Esophagus squamous epithelium (tissue), 5 donors: ENCODE measurements at places on chromosomes 16 and 17.
A peak's percentile ranks its signal among the peaks of the same experiment; 100 is the strongest.

- no peak overlapping the region for H3K4me3 ChIP-seq
- H3K36me3 ChIP-seq: no peaks in the 10 kb centered on the region
- no peaks in the 10 kb centered on the region for H3K27me3 ChIP-seq
Observed at GRCh38 chr16:2713985-2714774, 5.8 kb downstream of the PRSS27 start.

DNA sequence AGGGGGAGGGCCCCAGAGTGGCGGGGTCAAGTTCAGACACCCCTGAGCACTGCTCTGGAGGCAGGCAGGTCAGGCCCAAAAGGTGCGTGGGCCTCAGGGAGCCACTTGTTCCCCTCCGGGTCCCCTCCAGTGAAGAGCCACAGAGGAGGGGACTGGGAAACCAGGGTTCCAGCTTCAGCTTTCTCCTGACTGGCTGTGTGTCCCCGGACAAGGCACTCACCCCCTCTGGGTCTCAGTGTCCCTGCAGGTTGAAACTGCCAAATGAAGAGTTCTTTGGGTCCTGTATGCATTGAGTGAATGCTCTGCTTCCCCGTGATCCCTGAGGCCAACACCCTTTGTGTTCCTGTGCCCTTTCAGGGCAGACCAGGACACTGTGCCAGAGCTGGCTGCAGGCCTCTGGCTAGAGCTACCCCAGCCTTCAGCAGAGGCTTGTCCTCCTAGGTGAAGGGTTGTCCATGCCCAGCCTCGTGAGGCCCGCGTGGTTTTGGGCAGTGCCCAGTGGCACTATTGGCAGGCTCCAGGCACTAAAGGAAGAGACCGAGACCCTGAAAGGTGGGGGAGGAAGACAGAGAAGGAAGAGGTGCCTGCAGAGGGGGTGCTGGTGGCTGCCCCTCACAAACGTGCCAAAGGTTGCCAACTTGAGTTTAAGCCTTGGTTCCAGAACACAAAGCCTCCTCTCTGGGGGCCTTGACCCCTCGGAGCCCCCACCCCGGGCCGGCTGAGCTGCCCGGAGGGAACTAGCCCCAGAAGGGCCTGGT is 13.3 kb upstream of the WNT3 start:
- H3K27me3 ChIP-seq: no peaks in the 10 kb centered on the region
- no peak overlapping the region for H3K4me3 ChIP-seq
- DNase-seq: no peak

DNA sequence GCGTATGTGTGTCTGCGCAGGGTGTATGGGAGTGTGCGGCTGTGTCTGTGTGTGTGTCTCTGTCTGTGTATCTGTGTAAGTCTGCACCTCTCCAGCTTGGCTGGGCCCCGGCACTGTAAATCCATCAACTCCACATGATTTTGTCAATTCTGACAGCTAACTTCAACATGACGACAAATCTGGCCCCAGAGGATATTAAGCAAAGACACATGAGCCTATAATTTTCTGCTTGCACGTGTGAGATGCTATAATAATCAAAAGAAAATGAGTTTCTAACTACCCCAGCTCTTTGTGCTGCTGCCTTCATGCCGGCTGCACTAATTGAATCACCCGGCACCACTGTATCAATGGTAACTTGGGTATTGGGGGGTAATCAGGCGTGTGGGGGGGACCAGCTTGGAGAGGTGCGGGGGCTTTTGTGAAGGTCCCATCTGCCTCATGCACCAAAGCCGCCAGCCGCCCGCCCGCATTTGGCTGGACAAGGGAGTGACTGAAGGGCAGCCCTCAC is 57.6 kb upstream of the LHX1 start:
- H3K36me3 ChIP-seq: no peaks in the 10 kb centered on the region
- no peaks in the 10 kb centered on the region for H3K4me1 ChIP-seq
- H3K27me3 ChIP-seq: peaks cover 84% of the 10 kb centered on the region

DNA sequence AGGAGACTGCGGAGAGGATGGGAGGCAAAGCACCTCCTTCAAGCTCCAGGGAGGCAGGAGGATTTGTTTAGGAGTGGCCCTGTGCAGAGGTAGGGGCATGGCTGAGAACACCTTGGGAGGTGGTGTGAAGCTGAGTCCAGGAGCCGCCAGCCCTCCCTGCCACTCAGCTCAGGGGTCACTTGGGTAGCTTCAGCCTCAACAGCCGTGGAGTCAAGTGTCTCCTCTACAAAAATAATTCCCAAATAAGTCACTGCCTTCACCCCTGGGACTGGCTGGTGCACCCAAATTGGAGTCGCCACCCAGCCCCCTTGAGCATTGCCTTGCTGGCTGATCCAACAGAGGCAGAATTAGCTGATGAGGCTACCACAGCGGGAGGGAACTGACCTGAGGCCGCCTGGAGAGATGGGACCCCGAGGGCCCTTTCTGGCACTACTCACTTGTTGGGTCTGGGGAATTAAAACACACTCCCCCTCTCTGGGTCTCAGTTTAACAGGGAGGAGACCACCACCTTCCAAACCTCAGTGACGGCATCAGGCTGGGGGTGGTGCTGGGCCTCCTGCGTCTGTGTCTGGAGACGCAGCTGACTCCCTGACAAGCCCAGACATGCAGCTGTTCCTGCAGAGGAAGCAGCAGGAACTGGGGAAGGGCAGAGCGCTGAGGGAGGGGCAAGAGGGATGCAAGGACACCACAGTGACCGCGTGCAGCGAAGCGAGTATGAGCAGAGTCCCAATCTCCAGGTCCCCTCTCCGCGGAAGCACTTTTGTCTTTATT is 87.9 kb upstream of the TOB1 start:
- no peak for DNase-seq
- H3K27me3 ChIP-seq: no peaks in the 10 kb centered on the region
- H3K4me3 ChIP-seq: no peak overlapping the region
- H3K36me3 ChIP-seq: no peaks in the 10 kb centered on the region
- H3K27ac ChIP-seq: peak overlapping the region; percentile 70

- no peak overlapping the region for H3K27ac ChIP-seq
- H3K4me3 ChIP-seq: no peak overlapping the region
- no peak for DNase-seq
- peaks cover 3% of the 10 kb centered on the region for H3K4me1 ChIP-seq
- H3K27me3 ChIP-seq: no peaks in the 10 kb centered on the region
Observed at GRCh38 chr17:47669081-47669480, 19.4 kb downstream of the KPNB1 start.

DNA sequence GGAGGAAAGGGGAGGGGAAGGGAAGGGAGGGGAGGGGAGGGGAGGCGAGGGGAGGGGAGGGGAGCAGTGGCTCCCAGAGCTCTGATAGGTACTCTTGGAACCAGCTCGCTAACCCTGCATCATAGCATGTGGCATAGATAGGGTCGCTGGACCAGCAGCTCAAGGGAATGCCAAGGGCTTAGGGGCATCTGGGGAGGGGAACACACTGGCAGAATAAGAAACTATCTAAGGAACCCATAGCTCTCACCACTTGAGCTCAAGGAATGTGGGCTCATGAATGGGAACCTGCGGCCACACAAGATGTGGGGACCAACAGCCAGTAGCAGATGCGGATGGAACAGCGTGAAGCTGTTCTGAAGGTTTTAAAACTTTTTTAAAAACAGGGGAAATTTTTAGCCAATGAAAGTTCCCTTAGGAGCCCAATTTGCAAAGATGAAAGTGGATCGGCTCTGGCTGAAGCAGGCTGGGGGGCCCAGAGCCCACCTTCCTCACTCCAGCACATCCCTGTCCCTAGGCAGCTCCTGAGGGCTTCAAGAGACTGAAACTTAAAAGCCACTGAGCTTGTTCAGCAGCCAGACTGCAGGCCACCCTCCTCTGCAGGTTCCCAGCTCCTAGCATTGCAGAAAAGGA is 46.9 kb downstream of the PIMREG start:
- no peaks in the 10 kb centered on the region for H3K27me3 ChIP-seq
- no peak for DNase-seq
- no peak overlapping the region for H3K27ac ChIP-seq
- no peaks in the 10 kb centered on the region for H3K36me3 ChIP-seq
- H3K4me1 ChIP-seq: peaks cover 6% of the 10 kb centered on the region

- H3K27ac ChIP-seq: peak overlapping the region; percentile 56
- DNase-seq: no peak
- peaks cover 84% of the 10 kb centered on the region for H3K36me3 ChIP-seq
- no peaks in the 10 kb centered on the region for H3K27me3 ChIP-seq
- H3K4me3 ChIP-seq: no peak overlapping the region
Observed at GRCh38 chr16:10971560-10971961, 27.2 kb downstream of the CLEC16A start.

- no peak for DNase-seq
- no peaks in the 10 kb centered on the region for H3K27me3 ChIP-seq
- no peak overlapping the region for H3K4me3 ChIP-seq
- H3K36me3 ChIP-seq: no peaks in the 10 kb centered on the region
- H3K4me1 ChIP-seq: peaks cover 9% of the 10 kb centered on the region
- no peak overlapping the region for H3K27ac ChIP-seq
Observed at GRCh38 chr16:53787423-53787822, 83.5 kb downstream of the FTO start.

- H3K4me3 ChIP-seq: no peak overlapping the region
- no peaks in the 10 kb centered on the region for H3K27me3 ChIP-seq
- no peak overlapping the region for H3K27ac ChIP-seq
- DNase-seq: no peak
- H3K36me3 ChIP-seq: no peaks in the 10 kb centered on the region
- H3K4me1 ChIP-seq: peaks cover 6% of the 10 kb centered on the region
Observed at GRCh38 chr17:78306913-78307312, 53.0 kb downstream of the SOCS3 start.

DNA sequence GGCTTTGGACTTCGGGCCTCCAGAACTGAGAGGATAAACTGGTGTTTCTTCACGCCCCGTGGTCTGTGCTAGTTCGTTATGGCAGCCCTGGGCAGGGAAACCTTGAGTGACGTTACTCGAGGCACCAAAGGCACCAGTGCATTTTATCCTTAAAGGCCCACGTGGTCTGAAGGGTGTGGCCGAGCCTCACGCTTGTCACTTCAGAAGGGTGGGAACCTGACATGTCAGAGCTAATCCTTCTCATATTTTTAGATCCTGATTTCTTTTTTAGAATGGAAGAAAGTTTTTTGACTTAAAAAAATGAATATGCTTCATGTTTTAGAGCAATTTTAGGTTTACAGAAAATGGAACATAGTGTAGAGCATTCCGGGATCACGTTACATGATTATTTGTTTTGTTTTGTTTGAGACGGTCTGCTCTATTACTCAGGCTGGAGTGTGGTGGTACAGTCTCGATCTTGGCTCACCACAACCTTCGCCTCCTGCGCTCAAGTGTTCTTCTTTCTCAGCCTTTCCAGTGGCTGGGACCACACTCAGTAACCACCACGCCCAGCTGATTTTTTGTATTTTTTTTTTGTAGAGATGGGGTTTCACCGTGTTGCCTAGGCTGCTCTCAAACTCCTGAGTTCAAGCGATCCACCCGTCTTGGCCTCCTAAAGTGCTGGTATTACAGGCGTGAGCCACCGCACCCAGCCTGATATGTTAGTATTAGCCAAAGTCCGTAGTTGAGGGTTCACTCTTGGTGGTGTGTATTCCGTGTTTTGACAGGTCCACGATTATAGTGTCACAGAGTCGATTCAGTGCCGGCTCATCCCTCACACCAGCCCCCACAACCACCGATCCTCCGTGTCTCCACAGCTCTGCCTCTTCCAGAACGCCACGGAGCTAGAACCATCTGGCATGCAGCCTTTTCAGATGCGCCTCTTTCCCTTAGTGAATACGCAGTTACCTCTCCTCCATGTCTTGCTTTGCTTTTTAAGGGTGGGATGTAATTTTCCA is 47.9 kb downstream of the RAB11FIP3 start:
- DNase-seq: no peak
- no peaks in the 10 kb centered on the region for H3K36me3 ChIP-seq
- no peak overlapping the region for H3K4me3 ChIP-seq
- H3K27ac ChIP-seq: no peak overlapping the region
- no peaks in the 10 kb centered on the region for H3K4me1 ChIP-seq
- H3K27me3 ChIP-seq: no peaks in the 10 kb centered on the region

DNA sequence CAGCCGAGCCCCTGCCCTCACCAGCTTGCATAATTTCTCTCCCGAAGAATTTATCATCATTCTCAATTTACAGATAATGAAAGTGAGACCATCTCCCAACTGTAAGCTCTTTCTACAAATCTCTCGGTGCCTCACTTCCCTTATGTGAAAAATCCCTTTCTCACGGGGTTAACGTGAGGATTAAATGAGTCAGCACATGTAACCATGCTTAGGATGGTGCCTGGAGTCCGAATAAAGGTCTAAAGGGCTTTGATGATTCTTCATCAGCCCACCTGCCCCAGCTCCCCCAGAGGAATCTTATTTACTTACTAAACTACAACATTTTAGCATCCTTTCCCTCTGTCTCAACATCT is 24.8 kb upstream of the PIK3R6 start:
- no peaks in the 10 kb centered on the region for H3K4me1 ChIP-seq
- H3K27ac ChIP-seq: no peak overlapping the region
- peaks cover 5% of the 10 kb centered on the region for H3K36me3 ChIP-seq

DNA sequence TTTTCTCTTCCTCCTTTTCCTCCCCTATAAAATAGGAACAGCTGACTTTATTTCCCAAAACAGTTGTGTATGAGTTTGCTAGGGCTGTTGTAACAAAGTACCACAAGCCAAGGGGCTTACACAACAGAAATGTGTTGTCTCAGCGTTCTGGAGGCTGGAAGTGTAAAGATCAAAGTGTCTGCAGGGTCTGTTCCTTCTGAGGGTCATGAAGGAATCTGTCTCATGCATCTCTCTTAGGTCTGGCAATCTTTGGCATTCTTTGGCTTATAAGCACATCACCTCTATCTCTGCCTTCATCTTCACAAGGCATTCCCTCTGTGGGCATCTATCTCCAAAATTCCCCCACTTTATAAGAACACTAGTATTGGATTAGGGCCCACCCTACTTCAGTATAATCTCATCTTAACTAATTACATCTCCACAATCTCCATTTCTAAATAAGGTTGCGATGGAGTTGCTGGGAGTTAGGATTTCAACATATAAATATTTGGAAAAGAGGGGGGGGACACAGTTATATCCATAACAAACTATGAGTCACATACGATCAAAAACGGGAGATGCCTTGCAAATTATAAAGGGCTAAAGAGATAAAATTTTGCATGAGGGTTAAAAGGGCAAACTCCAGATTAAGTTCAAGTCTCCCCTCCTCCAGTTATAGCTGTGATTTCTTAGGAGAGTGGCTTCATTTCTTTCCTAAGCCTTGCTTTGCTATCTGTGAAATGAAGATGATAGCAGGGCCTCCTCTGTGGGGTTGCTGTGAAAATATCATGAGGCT is 109.7 kb downstream of the VAT1L start:
- no peaks in the 10 kb centered on the region for H3K36me3 ChIP-seq
- peaks cover 13% of the 10 kb centered on the region for H3K4me1 ChIP-seq
- no peaks in the 10 kb centered on the region for H3K27me3 ChIP-seq
- H3K4me3 ChIP-seq: no peak overlapping the region
- DNase-seq: no peak
